Stimulated activated CD4-positive, alpha-beta T cell treated with anti-CD3 and anti-CD28 coated beads, Interleukin-2, amount 100 ng/mL, for 48 hours (primary cell): ENCODE measurements at places on chromosomes 5 and 9.
A peak's percentile ranks its signal among the peaks of the same experiment; 100 is the strongest.

DNA sequence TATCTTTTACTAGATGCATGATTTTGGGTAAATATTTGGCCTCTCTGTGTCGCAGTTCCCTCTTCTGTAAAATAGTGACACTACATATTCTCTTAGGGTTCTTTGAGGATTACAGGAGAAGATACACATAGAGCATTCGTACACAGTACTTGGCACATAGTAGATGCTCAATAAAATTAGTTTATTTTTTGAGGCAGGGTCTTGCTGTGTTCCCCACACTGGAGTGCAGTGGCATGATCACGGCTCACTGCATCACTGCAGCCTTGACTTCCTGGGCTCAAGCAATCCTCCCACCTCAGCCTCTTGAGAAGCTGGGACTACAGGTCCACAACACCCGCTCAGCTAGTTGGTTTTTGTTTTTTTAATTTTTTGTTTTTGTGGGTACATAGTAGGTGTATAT, 1.6 kb downstream of the SCAI start:
- DNase-seq: no peak

- DNase-seq: no peak
Measured at GRCh38 chr9:91786132-91786896, 163.7 kb downstream of the ROR2 start.

DNA sequence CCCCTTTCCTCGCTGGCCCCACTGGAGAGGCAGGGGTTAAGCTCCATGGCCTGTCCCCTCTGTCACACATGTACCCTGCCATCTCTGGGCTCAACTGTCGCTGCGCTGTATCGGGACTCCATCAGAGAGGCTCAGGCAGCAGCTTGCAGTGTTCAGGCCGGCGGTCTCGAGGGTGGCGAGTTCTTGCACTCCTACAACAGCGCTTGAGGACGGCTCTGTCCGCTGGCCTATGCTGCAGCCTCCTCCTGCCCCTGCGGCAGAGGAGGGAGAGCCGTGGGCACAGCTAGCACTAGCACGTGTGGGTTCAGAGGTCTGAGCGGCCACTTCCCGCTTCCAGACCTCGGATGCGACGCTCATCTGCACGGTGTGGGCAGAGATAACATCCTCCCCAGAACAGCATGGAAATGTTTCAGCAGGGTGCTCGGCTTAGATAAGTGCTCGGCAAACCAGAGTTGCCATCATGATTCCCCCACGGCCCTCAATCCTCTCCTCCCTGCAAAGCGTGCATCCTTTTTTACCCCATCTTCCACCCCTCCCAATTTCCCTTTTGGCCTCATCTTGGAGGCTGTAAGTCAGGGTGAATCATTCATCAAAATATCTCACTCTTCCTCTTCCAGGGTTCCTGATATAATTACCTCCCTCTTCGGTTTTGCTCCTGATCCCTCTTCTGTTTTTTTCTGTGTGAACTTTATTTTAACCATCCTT, 41.9 kb upstream of the FUBP3 start:
- no peak for DNase-seq

GRCh38 chr9:124350494-124351263, 64.6 kb downstream of the PSMB7 start:
- DNase-seq: no peak

DNA sequence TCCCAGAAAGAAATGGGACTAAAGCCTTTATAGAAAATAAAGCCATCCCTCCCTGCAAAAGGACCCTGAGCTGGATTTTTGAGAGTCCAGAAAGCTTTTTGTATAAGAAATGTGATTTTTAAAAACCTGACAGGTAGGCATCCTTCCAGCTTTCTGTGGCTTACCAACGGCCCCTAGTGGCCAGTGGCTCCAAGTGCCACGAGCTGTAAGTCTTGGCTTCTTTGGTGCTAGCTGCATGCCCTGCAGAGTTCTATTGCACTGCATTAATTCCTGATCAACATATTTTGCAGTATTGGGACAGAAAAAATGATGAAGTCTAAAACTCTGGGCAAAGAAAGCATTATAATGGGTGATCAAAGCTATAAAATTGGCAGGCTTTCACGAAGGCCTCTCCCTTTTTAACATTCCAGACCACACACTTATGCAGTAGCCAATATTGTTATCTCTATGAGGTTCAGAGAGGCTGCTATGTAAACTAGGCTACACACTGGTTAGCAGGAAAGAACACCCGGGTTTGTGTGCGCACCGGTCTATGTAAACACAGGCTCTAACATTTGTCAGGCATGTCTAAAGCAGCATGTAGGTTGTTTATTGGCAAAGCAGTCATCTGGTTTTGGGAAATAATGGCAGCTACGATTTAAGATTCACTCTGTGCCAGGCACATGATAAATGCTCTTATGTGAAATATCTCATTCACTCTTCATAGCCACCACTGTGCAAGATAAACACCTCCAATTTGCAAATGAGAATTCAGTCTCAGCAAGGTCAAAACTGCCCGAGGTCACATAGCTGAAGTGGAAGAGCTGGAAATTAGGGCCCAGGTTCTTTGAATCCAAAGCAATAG, 55.2 kb downstream of the NMUR2 start:
- DNase-seq: peak; percentile 11

DNA sequence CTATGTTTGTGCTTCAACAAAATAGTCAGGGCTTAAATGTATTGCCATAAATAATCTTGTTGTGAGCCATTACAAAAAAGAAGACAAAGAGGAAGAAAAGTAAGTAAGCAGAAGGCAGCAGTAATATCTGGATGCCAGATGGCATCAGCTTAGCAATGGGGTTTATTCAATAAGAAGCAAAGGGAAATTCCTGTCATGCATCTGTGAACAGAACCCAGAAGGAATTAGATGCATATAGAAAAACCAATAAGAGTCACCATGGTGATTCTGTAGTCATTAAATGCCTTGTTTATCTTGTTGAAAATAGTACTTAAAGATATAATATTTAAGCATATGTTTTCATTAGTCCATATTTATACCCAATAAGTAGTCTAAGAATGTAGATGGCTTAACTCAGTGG, 216.0 kb downstream of the ADAMTSL1 start:
- no peak for DNase-seq

DNA sequence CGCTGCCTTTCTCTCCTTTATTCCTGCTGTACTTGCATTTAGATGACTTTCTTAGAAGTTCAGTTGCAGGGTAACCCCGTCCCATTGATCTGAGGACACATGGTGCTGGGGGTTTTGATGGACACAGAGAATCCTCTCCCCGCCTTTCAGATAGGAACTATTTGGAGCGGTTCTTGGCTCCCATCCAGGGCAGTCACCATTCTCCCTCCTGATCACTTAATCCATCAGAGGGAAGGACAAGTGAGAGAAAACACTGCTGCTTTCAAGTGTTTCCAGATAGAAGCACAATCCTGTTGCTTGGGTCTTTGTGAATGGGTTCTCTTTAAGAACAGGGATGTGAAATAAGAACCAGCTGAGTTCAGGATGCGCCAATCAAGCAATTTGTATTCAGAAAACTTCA, 85.2 kb downstream of the IRX1 start:
- no peak for DNase-seq

DNA sequence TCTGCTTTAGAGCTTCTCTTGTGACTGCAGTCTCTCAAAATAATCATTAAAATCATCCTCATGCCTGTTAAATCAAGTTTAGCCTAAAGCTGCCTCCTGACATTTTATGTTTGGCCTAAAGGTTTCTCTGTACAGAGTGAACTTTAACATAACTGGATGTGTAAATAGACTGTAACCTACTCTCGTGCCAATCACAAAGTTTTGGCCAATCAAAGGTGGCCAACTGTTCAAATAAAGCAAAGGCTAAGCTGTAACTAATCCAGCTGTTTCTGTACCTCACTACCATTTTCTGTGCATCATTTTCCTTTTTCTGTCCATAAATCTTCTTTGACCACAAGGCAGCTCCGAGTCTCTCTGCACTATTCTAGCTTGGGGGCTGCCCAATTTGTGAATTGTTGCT, 86.2 kb downstream of the GCNT1 start:
- DNase-seq: no peak

- DNase-seq: no peak
Measured at GRCh38 chr5:127580731-127581130, 63.3 kb downstream of the PRRC1 start.

DNA sequence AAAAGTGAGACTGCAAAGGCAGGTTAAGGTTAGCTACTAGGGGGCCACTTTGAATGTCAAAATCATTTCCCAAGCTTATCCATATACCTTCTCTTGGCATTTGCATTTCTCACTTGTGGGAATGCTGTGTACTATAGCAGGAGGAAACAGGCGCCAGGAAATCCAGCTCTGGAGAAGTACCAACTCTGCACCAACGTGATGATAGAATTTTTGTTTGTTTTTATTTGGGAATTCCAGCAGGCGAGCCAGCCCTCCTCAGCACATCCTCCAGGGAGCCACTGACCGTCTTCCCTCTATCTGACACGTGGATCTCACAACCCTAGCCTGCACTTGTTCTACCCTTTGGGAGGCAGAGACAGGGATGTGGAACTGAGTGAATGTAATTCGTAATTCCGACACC, 318.0 kb downstream of the ACTL7B start:
- no peak for DNase-seq

DNA sequence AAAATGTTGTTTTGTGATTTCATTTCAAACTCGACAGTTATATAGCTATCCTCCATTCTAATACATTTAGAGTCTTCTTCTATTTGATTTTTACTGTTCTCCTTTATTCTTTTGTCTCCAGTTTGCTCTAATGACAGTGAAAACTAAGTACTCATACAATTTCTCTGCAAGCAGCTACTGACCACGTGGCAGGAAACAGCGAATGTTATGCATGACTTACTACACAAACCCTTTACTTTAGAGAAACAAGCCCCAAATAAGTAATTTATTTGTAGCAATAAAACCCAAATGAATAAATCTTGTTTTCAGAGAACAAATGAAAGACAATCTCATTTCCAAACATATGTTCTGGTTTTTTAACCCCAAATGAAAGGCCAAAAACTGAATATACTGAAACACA, 41.9 kb downstream of the CDH6 start:
- no peak for DNase-seq

DNA sequence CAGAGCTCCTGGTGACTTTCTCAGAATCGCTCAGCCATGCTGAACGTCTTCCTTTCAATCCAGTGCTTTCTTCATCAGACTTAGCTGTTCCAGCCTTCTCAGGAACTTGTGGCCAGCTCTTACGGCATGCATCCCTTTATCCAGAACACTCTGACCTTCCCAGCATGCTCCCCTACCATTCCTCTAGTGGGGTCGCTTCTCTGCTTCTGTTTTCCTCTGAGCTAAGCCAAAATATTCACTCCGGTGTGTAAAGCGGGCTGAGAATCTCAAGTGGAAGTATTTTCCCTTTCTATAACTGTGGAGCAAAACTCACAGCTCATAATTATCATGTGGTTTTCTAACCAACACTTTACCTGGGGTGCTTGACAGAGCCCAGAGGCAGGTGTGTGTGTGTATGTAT, 6.2 kb downstream of the DCANP1 start:
- DNase-seq: no peak

DNA sequence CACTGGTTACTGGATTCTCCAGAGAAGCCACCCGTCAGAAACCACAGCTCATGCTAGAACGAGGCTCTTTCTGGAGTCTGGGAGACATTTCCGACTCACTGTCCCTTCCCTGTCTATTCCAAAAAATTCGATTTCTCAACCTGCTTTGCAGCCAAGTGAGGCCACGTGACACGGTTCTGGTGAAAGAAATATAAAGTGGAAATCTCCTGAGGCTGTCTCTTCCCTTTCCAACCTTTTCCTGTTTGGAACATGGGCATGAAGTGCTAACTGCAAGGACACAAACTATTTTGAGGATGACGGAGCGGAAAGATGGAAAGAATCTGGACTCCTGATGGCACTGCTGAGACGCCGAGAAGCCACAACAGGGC, 6.1 kb upstream of the PTGS1 start:
- DNase-seq: no peak

DNA sequence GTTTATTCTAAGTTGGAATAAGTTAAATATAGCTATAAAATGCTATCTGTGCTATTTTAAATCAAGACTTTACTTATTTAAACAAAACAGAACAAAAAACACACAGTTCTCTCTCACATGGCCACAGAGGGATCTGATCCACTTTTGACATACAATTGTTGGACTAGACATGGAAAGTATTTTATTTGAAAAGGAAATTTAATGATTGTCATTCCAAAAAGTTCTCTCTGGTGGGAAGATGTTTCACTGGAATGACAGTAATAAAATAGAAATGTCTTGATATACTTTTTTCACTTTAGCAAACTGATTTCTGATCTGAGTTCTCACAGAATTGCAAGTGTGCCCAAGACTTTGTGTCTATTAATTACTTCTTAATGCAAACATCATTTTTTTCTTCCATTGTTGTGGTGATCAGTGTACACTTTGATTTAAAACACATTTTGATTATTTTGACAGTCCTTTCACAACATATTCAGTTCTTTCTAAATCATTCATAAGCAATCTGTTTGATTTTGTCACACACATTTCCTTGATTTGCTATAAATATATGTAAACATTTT, 30.1 kb upstream of the MINAR2 start:
- no peak for DNase-seq

DNA sequence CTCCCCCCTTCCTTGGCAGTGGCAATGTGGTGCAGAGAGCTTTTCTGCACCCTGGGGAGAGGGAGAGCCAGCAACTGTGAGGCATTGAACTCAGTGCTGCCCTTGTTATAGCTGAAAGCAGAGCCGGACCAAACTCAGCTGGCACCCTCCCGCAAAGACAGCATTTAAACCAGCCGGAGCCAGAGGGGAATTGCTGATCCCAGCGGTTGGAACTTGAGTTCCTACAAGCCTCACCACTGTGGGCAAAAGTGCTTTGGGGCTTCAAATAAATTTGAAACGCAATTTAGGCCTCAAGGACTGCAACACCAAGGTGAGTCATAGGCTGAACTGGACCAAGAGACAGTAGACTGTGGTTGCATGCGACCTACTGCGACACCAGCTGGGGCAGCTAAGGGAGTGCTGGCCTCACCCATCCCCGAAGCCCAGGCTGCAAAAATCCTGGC, 207.6 kb upstream of the CDKN2B start:
- no peak for DNase-seq

DNA sequence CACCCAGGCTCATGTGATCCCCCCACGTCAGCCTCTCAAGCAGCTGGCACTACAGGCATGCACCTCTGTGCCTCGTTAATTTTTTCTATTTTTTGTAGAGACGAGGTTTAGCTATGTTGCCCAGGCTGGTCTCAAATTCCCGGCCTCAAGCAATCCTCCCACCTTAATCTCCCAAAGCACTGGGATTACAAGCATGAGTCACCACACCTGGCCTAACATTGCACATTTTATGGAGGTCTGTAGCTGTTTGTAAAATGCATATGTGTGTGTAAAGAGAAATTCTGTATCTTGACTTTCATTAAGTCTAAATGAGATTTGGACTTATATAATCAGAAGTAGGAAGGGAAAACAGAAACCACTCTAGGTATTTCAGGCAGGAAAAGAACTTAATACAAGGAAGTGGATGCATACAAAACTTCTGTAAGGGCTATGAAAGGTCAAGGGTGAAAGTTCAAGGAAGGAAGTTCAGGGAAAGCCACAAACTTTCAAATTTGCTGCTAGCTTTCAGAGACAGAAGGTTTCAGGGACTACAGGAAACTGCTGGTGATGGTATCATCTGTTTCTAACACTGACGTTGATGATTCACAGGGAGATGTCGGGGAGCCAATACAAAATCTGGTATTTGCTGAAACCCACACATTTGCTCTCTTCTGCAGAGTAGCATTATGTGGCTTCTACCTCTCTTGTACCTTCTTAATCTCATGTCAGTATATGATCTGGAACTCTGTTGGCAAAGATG, 209.4 kb downstream of the PIK3R1 start:
- DNase-seq: no peak
